ENCODE measurements at places on chromosomes 1 and 21.

DNA sequence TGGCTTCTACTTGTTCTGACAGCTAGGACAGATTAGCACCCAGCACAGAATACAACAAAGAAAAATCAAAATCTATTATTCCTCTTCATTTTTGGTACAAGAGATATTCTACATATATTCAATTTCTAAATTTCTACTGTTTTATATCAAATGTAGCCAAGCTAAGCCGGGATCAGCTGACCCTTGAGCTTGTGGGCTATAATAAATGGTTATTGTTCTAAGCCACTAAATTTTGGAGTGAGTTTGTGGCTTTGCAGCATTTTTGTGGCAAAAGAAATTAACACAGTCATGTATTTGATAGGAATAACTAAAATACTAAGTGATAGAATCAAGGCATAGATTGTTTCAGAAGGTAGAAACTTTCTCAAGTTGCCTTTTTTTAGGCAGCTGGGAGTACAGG, 50.7 kb downstream of the APP start:
- DNase-seq: no peak

DNA sequence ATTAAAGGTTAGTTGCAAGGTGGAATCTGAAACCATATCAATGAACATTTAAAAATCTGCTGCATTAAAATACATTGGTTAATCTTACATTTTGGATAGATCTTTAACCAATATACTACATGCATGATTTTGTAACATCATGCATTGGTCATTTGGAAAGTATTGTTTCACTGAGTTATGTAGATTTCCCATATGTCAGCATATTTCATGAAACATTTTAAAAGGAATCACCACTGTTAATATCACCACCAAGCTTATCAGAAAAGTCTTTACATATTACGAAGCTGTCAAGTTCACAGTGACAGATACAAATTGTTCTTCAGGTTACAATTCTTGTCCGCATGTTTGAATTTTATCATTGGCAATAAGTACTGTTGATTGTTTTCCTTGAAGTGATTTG, 89.9 kb upstream of the ADGRL2 start:
- no peak for DNase-seq

- DNase-seq: no peak
Measured at GRCh38 chr1:84988588-84988987, 8.3 kb downstream of the MCOLN2 start.

DNA sequence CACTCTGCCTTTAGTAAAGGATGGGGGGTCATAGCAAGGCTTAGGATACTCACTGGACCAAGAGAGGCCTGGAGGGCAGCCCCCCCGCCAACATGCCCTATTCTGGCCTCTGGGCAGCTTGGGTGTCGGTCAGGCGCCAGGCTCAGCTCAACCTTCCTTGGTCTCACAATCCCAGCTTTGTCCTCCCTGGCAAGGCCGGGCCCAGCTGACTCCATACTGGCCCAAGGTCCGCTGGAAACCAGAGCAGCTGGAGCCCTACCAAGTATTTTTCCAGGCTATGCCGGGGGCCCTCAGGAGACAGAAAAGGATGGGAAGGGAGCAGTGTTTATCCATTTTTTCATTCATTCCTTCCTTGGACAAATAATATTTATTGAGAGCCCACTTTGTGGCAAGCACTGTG, 6.2 kb downstream of the FBXO2 start:
- DNase-seq: no peak

DNA sequence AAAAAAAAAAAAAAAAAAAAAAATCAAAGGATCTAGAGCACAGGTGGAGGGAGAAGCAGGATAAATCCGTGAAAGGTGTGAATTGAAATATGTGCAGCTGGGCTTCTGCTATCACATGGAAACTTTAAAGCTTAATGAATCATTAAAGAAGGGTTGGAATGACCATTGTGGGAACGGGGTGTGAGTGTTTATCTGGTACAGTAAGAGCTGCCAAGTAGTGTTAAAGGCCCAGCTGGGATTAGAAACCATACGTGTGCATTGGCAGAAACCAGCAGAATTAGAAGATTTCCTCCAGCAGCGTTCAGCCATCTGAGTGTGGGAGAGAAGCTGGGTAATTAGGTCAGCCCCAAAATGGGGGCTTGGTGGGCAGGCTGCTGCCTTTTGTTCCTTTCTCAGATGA, 13.5 kb downstream of the FALEC start:
- no peak for DNase-seq

- peak; percentile 68 for DNase-seq
Measured at GRCh38 chr1:24391882-24392603, 21.5 kb downstream of the STPG1 start.

DNA sequence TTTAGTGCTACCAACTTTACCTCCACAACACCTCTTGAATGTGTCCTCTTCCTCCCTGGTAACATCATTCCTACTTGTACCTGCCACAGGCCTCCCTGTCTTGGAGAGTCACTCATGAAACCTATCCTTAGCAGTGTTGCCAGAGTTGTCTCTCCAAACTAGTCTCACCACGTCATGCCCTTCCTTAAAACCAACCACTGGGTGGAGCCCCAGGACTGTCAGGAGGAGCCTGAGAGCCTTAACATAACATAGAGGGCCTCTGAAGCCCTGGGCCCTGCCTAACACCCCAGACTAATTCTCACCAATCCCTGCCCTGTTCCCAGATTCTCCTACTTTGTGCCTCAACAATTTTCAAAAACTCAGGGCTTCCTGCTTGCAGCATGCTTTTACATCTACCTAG, 65.3 kb downstream of the ZNF697 start:
- peak; percentile 50 for DNase-seq

DNA sequence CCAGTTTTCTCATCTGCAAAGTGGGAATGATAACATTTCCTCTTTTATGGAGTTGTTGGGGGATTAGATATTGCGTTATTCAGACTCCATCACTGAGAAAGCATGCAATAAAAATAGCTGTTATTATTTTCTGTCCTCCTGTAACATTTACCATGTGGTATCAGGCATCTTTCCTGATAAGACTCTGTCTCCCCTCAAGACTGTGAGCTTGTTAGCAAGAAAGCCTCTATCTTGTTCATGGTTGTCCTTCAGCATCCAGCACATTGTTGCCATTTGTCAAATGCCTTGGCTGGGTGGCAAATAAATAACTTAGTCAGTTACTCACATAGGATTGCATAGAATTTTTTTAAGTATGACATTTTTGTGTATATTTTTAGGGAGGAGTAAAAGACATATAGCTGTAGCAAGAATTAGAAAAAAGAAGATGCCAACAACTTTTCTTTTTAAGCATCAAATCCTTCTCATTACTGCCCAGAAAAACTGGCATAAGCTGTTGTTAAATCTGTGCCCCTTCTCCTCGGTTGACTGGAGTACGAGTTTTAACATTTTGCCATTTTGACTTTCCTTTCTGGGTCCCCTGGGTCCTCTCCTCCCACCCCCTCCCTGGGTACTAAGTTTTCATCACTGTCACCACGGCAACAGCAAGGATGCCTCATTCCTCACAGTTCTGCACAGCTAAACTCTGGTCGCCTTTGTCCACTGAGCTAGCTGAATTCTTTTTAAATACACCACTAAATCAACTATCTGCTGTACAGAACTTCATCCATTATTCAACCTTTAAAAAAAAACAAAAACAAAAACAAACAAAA, 1.0 kb upstream of the JAM2 start:
- DNase-seq: no peak

GRCh38 chr1:84972377-84972987, 24.4 kb downstream of the MCOLN2 start:
- no peak for DNase-seq

GRCh38 chr1:21451981-21452411, 12.1 kb downstream of the NBPF3 start:
- no peak for DNase-seq

- DNase-seq: no peak
Measured at GRCh38 chr1:162832470-162832869, 28.5 kb downstream of the CCDC190 start.

DNA sequence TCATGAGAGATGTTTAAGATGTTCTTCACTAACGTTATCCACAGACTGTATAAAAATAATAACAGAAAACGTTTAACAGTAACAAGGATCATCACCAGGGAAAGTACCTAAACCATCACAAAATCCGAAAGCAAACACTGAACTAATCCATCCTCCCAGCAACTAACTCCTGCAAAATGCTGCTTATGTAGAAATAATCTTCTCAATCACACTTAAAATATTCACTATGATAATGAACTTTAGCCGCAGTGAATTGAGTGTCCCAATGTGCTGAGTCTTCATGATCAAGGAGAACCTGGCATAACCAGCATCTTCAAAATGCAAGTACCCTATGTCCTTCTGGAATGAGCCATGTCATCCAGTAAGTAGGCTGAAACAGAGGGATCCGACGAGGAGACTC, 166.1 kb downstream of the LTN1 start:
- DNase-seq: no peak

DNA sequence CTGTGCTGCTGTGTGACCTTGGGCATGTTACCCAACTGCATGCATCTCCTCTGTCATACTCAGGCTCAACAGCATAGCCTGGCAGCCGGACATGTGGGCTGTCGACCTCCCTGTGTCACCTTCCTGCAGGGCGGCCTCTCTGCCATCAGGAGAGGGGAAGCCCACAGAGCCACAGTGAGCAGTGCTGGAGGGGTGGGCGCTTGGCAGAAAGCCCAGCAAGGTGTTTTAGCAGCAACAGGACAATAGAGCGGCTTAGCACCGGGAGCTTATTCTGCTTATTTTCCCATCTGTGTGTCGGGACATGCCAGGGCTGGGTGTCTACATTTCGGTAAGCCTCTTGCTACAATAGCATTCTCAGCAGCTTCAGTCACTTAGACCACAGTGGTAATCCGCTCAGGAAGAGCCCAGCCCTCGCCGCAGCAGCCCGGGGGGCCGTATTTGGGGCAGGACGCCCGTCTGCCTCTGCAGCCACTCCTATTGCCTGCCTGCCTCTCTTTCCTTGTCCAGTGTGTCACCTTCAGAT, 22.8 kb upstream of the CDK18 start:
- DNase-seq: no peak

DNA sequence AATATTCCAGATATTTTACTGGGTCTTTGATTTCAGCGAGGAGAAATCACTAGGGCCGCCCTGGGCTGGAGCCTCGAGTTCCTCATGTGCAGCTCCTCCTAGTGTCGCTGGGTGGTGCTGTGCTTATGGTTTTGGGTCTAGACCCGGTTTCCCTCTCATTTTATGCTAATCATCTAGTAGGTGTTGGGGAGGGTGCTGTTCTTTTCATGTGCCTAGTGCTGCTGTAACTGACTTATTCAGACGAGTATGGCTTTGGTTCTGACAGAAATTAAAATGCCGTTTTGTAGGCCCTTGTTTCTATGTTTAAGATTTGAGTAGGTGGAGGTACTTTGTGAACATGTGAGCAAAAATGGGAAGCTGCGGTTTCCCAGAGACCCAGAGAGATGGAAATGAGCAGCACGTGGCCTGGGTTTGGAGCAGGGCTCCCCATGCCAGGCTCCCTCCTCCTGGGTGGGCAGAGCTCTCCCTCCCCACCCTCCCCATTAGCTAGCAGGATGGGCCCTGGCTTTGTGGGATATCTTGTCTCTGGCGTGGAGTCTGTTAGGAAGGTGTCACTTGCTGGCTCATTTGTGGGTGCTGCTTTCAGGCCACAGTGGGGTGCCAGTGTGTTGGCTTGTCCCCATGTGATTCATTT, 74.0 kb upstream of the GPR88 start:
- DNase-seq: no peak

DNA sequence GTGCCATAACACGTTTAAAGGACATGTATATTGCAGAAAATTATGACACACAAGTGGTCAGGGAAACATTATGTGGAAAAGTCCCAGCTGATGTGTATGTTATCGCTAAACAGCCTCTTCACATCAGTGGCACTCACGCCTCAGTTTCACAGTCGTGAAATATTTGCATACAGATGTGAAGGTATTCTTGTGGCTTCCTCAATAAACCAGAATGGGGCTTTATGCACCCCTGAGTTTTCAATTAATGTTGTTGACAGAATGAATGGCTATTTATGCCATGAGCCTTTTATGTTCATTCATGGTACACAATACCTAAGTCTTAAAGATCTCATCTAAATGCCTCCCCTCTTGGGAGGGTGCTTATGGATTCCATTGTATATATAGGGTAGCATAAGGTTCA, 202.1 kb upstream of the ADGRL2 start:
- DNase-seq: no peak

DNA sequence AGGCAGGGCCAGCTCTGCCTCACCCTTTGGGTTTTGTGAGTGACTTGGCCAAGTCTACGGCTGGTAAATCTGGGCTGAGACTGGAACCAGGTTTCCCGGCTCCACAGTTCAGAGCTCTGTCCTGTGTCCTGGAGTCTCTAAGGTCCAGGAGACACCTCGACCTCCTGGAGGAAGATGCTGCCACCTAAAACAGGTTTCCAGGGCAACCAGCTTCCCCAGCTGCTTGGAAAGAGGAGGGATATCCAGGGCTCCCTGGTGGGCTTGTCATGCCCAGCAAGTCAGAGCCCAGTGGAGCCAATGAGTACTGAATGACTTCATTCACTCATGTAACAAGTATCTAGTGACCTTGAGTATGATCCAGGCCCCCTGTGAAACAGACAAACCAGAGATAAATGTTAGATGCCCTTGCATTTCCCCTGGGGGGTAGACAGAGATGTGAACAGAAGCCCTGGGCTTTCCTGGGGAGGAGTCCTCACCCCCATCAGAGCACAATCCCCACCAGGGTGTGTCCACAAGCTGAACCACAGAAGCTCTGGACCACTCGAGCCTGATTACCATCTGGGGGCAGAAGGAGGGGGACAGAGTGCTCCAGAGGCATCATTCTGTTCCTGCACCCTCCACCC, 181.2 kb upstream of the RAB4A start:
- DNase-seq: no peak

GRCh38 chr1:40985875-40986274, 6.4 kb downstream of the CTPS1 start:
- no peak for DNase-seq

GRCh38 chr1:8193840-8194406, 124.0 kb upstream of the SLC45A1 start:
- no peak for DNase-seq

GRCh38 chr1:200653022-200653462, 16.7 kb downstream of the DDX59 start:
- no peak for DNase-seq

DNA sequence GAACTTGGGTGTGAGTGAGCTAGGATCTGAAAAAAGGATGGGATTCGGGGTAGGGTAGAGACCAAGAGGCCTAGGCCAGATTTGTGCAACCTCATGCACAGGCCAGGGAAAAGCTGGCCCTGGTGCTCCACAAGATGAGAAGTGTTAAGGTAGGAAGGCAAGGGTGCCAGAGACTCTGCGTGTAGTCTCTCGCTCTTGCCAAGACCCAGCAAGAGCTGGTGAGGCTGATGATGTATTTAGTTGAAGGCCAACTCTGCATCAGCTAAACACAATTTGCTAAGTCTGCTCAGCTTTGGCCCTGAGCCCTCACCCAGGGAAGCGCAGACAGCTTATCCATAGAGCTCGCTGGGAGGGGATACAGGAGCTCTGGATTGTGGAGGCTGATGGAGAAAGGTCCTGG, 26.6 kb upstream of the SOX13 start:
- DNase-seq: no peak
